Activated naive CD8-positive, alpha-beta T cell treated with anti-CD3 and anti-CD28 coated beads for 36 hours (primary cell): ENCODE measurements at places on chromosomes 2 and 18.
A peak's percentile ranks its signal among the peaks of the same experiment; 100 is the strongest.

DNA sequence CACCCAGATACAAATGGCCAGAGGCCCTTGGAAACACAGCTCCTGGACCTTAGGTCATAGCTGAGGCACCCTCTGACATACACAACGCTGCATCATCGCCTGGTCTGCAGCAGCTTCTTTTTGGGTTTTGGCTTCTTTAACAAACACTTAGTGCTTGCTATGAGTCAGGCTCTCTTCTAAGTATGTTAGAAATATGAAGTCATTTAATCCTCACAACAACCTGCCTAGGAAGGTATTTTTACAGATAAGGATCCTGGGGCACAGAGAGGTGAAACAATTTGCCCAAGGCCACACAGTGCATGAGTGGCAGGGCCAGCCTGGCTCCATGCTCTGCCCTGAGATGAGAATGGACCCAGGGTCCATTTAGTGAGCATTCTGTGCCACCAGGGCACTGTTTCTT is 96.6 kb downstream of the TMEM17 start:
- DNase-seq = no peak

DNA sequence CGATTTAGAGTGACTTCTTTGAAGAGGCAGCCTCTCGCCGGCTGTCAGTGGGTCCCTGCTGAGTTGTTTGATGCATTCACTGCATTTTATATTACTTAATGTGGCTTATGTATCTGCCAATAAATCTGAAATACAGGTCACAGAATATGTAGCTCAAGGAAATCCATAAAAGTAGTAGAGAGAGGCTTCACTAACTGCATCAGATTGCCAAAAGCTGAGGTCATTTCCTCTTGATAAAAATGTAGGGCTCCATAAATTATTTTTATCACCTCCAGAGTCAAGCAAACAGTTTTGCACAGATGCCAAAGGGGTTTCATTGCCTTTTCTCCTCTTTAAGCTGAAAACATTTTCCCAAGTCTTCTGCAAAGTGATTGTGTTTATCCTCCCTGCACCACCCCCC is 36.5 kb upstream of the CCDC93 start:
- DNase-seq = no peak

GRCh38 chr2:152620208-152620607 is 97.1 kb downstream of the PRPF40A start:
- DNase-seq = no peak

DNA sequence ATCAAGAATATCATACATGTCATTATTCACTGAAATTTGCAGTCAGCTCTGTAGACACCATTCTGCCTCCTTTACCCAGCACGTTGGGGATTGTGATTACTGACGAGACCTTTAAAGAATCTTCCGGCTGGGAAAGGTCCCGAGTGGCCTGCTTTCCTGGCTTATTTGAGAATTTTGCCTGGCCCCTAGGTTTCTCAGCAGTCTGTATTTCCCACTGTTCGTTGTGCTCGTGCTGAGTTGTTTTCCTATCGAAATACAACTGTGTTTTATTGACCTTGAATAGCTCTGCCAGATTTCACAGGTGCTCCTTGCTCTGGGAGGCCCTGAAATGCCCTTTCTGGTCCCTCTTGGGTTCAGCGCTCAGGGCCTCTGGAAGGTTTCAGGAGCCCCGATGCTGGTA is 94.9 kb downstream of the AGAP1 start:
- no peak for DNase-seq

DNA sequence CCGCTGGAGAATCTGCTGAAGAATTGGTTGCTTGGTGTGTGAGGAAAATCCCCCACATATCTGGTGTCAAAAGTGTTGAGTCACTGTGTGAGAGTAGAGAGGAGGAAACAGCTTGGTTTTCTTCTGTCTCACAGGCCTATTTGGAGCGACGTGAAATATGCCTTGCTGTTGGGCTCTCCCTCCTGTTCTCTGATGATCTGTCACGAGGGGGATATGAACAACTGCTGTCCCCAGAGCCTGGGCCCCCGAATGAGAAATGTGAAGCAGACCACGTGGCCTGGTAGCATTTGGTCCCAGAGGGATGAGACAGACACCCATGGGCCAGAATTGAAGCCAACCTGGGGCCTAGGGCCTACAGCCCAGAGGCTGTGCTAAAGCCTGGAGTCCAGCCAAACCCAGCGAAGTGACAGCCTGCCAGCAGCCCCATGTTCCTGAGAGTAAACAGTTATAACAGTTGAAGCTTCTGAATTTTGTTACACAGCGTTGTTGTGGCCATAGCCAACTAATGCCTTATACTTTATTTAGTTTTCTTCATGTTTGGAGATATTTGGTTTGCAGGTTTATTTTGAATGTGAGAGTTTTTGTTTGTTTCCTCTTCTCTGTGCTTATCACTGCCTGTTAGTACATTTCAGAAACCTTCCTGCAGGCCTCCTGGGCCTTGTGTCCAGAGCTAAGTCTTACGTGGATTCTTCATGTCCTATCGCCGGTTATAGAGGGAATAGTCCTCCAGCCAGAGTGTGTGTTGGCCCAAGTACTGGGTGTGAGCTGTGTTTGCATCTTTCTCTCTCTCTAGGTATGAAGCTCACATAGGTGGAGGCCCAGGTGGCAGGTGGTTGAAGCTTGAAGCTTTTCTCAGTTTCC is 18.7 kb upstream of the COLEC12 start:
- no peak for DNase-seq

DNA sequence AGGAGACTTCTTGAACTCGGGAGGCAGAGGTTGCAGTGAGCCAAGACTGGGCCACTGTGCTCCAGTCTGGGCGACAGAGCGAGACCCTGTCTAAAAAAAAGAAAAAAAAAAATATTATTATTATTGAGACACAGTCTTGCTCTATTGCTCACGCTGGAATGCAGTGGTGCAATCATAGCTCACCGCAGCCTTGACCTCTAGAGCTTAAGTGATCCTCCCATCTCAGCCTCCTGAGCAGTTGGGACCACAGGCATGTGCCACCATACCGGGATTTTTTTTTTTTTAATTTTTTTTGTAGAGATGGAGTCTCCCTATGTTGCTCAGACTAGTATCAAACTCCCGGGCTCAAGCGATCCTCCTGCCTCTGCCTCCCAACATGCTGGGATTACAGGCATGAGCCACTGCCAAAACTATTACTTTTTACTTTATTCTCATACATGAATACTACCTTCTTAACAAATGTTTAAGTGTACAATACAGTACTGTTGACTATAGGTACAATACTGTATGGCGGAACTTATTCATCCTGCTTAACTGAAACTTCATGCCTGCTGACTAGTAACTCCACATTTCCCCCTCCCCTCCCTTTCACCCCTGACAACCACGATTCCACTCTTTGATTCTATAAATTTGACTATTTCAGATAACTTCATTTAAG is 15.5 kb downstream of the FBXO11 start:
- DNase-seq = no peak

DNA sequence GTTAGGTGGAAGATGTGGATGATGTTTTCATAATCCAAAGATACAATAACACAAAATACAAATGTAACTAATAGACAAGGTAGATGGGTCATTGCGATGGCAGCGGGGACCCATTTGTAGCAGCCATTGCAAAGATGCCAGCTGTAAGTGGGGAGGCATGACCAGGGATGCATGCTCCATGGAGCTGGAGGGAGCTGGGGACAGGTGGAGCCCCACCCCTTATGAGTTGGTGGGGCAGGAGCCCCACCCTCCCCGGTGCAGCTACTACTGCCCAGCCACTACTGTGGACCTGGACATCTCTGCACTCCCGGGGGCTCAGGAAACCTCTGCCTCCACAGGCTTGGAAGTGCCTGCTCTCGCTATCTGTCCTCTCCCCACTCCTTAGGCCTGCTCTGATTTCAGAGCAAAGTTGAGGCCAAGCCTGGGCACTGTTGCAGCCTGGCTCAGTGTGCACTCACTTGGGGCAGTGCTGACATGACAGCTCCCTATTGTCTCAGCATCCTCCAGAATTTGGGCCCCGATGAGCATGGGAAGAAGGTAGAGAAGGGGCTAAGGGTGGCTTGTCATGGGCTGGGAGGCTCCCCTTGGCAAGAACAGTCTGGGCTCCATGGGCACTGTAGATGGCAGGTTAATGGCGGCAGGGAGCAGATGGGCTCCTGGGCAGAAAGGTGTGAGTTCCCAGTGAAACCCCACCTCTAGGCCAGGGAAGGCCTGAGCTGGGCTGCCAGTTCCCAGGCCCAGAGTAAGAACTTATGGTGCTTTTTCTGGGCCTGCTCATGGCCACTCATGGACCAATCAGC is 81.1 kb downstream of the ZNF804A start:
- no peak for DNase-seq

DNA sequence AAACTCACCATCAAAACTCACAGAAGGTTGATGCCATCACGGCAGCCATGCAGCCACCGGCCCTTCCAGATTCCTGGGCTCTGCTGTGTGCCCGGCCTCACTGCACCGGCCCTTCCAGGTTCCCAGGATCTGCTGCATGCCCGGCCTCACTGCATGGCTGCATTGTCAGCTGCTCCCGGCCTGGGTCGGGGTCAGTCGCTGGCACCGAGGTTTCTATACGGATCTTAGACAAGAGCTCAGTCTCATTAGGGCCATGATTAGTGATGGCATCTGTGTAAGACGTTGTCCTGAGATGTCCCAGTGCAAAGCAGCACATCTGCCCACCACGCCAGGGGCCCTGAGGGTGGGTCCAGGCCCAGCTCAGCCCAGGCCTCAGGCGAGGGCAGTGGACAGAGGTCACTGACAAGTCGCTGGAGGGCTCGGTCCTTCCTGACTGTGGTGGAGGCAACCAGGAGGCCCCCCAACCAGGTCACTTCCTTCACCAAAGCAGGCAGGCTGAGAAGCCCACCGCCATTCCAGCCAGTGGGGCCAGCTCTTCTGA is 29.4 kb downstream of the TMEM18 start:
- no peak for DNase-seq

GRCh38 chr2:24352664-24353063 is 7.7 kb downstream of the ITSN2 start:
- no peak for DNase-seq

DNA sequence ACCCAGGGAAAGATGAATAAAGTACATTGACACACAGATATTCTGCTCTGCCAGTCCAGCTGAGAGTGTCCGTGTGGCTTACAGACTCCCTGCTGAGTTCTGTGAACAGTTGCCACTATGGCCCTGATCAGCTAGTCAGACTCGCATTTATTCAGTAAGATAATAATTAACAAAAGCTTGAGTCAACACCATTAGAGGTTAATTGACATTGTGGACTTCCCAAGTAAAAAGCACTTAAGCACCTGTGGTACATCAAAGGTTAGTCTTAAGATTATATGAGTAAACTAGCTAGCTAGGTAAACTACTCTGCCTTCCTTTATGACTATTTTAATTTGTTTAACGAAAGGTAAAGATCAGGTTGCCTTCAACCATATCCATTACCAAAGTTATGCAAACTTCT is 33.7 kb downstream of the ANKRD30B start:
- no peak for DNase-seq

DNA sequence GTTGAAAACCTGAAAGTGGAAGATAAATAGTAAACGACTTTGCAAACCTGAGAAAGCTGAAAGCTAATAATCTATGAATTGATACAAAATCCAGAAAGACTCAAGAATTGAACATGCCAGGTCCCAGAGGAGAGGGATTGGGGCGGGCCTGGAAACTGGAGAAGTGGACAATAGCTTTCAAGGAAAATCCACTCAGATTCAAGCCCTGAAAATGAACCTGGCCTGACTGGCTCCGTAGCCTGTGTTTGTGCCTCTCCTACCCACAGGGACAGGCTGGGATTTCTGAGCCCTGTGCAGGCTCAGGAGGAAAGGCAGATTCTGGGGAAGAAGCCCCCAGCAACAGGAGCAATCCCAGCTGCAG is 274.8 kb upstream of the HS6ST1 start:
- DNase-seq = no peak

GRCh38 chr2:207416111-207416510 is 113.7 kb upstream of the CREB1 start:
- DNase-seq = no peak

DNA sequence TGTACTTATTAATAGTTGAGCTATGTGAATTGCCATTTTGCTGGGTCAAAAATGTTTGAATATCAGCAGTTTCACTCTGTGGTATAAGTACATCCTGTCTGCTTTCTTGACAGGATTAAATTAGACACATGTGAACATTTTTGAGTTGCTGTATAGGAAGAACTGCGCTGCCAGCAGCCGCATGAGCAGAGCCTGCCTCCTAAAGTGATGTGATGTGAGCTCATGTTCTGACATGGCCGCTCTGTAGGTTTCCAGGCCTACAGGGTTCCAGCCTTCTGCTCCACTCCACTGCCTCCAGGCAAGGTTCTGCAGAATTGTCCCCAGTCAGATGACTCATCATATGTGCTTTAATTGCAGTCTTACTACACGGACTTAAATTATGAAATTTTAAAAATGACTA is 119.7 kb upstream of the NFATC1 start:
- no peak for DNase-seq

DNA sequence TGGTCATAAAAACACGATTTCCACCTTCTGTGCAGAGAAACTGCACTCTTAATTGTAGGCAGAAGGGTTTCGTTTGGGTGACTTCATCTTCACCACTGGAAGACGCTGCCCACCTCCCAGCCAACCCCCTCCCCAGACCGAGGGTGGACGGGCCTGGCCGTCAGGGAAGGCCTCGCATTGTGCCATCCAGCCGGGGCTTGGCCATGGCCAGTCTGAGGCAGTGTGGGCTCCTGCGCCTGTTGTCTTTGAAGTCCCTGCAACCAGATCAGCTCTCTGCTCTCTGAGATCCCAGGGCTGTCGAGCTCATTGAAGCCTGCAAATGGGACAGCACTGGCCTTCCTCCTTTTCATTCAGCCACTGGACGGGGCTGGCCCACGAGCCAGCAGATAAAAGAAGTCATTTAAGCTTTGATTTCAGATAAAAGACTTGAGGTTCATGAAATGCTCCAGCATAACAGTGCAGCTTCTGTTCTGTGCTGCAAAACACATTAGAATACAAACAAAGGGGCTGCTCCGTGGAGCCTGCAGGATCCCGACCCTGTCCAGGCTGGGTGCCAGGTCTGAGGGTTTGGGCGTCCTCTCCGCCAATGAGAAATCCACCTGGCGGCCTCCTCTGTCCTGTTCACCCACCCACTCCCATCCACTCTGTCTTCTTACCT is 253.5 kb downstream of the LDLRAD4 start:
- no peak for DNase-seq

DNA sequence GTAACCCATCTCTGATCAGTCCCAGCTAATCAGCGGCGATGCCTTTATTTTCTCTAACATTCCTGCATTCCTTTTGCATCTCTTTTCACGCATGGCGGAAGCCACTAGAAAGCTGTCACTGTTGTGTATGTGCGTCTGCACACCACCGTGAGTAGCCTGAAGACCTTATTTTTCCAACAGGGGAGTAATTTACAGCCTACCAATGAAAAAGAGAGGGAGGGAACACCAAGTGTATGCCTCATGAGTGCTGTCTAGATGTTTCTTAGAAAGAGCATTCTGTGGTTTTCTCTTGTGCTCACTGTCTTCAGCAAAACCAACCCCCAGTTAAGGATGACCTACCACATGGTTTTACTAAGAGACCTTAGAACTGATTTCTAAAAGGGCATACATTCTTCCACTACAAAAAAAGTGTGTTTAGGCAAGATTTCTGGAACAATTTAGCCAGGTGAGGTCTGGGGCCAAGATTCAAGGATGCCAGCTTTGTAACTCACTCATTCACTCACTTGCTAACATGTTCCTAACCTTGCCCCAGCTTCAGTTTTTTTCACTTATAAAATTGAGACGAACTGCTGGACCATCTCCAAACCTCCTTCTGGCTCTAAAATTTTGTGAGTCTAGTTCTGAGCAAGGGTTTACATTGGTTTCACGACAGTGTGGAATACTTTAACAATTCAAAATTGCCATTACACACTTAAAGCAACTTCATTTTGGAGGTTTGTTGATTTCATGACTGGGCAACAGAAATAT is 51.4 kb downstream of the BCL2 start:
- DNase-seq = peak; percentile 24
